T-helper 2 cell treated with Interferon-gamma antibody and Interleukin-4, amounts not matched to agents 5 μg/mL and 100 μg/mL, for 36 hours (primary cell): ENCODE measurements at places on chromosomes 1 and 21.
A peak's percentile ranks its signal among the peaks of the same experiment; 100 is the strongest.

- no peak for DNase-seq
Observed at GRCh38 chr1:89198081-89198480, 661 bp downstream of the GBP4 start.

GRCh38 chr1:3883194-3883925, 16.7 kb downstream of the C1orf174 start:
- DNase-seq = no peak

DNA sequence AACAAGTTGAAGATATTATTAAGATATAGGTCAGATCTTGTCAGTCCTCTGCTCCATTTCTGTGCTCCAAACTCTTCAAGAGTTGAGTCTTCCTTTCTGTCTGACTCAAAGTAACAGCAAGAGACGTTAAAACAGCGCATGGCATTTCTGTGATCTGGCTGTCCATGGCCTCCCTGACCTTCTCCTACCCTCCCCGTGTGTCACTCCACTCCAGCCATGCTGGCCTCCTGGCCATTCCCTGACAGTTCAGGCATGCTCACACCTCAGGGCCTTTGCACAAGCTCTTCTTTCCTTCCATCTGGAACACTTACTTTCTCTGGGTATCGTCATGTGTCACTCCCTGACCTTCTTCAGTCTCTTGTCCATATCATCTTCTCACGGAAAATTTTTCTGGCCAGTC, 229.0 kb downstream of the CENPF start:
- DNase-seq = no peak

DNA sequence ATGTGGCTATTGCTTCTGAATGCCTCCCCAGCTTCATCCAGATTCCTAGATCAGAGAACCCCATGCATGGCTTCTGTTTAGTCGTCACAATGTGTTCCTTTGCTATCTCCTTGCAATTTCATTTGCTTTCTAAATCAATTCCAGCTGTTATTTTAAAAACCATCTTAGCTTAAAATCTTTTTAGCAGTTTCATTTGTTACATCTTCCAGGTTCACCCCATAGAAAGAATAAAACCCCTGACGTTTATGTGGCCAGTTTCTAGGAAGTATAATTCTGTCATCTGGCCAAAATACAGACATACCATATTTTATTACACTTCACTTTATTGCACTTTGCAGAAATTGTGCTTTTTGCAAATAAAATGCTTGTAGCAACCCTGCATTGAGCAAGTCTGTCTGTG, 278.4 kb downstream of the PTPRC start:
- DNase-seq = no peak

GRCh38 chr1:46532498-46533178, 18.8 kb downstream of the KNCN start:
- DNase-seq = peak; percentile 60

DNA sequence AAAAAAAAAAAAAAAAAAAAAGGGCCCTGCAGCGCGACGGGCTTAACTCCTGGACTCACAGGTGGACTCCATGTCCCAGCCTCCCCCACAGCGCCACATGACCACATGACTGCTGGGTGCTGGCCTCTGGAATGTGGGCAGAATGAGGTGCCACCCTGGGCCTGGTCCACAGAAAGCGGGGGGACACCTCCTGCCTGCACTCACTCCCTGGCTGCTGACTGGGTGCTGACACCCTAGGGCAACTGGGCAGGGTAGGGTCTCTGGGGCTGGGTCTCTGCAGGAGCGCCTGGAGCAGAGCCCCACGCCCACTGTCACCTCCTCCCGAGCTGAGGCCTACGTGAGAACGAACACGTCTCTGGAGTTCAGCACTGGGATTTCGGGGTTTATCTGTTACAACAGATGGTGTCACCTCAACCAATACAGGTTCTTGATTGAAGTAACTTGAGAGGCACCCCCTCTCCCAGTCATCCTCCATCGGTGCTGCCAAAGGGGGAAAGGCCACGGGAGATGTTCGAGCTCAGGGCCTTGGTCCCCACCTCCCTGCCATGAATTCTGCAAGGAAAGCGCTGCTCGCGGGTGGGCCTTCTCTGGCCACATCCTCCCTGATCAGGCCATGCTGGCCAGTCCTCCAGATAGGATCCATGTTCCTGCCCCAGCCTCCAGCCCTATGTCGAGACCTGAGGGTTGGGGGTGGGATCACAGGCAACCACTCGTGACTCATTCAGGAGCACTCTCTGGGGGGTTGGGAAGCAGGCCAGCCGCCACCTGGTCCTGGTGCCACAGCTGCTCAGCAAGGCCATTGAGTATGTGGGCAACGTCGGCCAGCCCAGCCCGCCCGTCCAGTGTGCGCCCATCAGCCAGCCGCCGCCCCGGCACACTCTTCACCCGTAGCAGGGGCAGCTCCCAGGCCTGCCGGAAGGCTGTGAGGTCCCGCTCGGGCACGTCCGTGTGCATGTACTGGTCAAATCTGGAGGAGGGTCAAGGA, 5.4 kb downstream of the CPLANE2 start:
- no peak for DNase-seq

- no peak for DNase-seq
Observed at GRCh38 chr1:208248307-208248801, 4.2 kb upstream of the PLXNA2 start.

GRCh38 chr21:26776310-26777021, 68.7 kb downstream of the ADAMTS1 start:
- no peak for DNase-seq

- DNase-seq = no peak
Observed at GRCh38 chr1:247456914-247457639, 827 bp downstream of the OR2B11 start.

DNA sequence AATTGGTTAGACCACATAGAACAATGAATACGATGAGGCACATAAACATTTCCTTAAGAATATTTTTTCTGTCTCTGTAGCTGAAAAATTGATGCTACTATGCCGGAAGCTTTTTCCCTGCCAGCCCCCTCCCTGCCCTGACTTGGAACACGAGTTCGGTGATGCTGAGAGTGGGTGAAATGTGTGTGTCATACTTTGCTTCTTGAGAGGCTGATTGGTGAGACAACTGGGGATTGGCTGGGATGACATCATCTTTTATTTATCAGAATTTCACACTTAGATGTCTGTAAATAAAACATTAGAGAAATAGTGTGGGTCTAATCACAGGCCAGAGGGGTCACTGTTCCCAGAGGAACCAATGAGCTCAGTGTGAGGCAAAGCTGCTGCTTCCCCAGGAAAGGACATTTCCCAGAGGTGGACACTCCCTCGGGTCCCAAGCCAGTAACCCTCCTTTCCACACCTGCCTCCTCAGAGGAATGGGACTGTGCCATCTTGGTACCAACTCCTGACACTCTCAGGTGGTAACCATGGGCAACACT, 195.4 kb upstream of the C1orf174 start:
- no peak for DNase-seq

DNA sequence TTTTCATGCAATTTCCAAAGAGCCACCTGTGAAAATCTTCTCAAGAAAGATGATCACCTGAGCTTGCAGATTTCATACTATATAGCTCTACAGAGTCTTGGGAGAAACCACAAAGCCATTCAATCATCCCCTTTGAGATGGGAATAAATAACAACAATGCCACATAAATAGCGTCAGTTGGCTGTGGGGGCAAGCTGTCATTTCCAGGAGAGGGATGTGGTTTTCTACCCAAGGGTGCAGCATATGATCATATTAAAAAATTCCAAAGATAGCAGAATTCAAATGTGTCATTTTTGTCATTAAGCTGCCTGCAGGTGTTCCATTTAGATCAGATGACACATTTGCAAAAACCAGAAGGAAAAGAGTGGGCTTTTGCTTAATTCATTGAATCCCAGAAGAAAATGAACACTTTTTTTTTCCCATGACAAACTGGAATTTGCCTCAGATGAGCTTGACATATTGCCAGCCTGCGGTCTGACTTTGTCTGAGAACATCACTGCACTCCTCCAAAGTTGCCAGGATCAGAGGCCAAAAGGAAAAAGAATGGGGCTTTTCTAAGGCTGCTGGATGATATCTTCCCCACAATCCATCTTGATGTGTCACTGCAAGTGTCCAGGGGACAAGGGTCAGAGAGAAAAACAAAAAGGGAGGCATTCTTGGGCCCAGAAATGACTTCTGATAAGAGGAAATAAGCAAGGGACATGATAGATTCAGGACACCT, 314.1 kb upstream of the USP25 start:
- DNase-seq = no peak

- DNase-seq = no peak
Observed at GRCh38 chr1:36392836-36393235, 4.9 kb downstream of the LSM10 start.

DNA sequence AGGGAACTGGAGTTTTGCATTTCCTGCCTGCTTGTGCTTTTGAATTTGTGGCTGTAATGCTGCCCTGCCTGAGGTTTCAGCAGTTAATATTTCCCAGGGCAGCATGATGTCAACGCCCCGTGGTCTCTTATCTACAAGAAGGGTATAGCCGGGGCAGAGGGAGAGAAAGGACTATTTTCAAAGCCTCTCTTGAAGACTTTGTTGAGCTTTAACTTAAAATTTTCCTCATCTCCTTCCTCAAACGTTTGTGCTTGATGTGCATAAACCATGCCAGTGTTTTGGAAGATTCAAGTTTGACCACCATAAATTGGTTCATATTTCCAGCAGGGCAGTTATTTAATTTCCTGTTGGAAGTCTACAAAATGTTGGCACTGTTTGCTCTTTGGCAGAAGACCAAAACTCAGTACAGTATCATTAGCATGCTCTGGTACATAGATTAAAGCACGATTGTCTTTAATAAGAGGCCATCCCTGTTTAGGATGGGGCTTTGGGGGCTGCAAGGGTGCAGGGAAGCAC, 43.4 kb downstream of the ROR1 start:
- no peak for DNase-seq

DNA sequence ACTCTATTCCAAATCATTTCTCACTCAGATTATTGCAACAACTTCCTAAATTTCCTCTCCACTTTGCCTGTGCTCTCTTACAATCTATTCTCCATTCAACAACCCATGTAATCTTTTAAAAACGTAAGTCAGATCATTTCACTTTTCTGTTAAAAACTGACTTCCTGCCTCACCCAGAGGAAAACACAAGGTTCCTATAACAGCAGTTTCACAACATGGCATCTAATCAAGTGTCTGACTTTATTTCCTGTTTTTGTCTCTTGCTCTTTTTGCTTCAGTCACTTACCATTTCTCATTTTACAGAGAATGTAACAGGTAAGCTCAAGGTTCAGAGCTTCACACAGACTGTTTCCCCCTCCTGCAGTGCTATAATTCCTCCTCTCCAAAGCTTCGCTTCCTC, 560.7 kb downstream of the LRRIQ3 start:
- no peak for DNase-seq

- DNase-seq = no peak
Observed at GRCh38 chr1:206447422-206447765, 22.9 kb upstream of the IKBKE start.

- DNase-seq = no peak
Observed at GRCh38 chr1:168723000-168723399, 6.0 kb downstream of the DPT start.
